ENCODE measurements at places on chromosomes 2 and 18.

DNA sequence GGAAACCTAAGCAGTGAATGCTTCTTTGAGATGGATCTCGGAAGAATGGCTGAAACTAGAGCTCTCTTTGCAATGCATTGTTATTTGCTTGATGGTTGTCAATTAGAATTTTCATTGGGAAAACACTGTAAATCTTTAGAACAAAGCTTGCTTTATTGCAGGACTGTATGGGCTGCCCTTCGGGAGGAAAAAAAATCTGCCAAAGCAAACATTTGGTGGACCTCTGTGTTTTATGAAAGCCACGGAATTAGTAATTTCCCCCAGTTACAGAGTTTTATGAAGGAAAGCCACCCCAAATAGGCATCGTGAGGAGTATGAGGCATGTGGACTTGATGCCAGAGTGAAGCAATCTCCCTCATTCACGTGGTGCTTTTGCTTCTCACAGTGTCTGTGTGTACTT is 33.5 kb downstream of the RHBDD1 start:
- DNase-seq: no peak

GRCh38 chr18:79560042-79560860 is 119.4 kb upstream of the CTDP1 start:
- no peak for DNase-seq

- DNase-seq: no peak
Measured at GRCh38 chr18:53521068-53521467, 703.4 kb downstream of the MBD2 start.

DNA sequence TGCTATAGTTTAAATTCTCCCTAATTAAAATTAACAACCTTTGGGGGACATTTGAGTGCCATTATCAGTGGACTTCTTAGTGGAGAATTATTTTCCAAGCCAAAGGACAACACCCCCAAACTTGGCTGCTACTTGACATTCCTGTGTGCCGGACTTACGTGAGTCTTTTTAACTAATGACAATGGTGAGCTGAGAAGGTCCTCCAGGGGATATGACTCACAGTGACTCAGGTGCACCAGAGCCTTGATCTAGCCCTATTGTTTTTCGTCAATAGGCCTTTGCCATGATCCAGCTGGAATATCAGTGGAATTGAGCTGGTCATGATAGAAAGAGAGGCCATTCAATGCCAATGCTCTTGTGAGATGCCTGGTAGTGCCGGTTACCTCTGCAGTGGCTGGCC is 118.1 kb upstream of the CXCR4 start:
- no peak for DNase-seq

DNA sequence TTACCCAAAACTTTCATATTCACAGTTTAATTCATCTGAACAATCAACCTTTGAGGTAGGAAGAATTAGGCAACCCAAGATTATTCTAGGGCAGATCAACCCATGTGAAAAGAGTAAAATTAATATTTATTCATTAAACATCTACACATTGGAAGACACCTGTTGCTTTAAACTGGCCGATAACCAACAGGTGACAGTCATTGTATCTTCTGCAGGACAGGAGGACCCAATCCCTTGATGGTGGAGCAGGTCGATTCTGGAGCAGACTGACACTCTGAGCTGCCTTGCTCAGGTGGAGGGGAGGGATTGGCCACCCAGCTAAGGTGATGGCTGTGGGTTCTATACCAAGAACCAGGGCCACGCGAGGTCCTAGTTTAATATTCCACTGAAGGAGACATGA is 230.3 kb downstream of the OSR1 start:
- DNase-seq: no peak

GRCh38 chr18:79483971-79484491 is 88.3 kb downstream of the NFATC1 start:
- DNase-seq: no peak

DNA sequence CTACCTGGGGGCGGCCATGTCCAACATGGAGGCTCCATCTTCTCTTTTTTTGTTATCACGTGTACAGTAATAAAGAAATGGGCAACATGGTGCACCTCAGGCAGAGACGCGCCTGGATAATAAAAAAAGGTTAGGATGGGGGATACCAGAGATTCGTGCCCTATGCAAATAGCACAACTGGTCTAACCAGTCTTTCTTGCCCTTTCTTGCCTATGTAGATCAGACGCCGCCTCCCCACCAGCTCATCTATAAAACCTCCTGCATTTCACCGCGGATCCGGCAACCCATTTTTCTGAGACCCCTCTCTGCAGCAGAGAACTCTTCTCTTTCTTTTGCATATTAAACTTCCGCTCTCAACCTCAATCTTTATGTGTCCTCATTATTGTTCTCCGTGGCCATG is 68.7 kb downstream of the MYL12B start:
- DNase-seq: no peak

GRCh38 chr2:39094717-39095363 is 26.0 kb downstream of the SOS1 start:
- DNase-seq: no peak

DNA sequence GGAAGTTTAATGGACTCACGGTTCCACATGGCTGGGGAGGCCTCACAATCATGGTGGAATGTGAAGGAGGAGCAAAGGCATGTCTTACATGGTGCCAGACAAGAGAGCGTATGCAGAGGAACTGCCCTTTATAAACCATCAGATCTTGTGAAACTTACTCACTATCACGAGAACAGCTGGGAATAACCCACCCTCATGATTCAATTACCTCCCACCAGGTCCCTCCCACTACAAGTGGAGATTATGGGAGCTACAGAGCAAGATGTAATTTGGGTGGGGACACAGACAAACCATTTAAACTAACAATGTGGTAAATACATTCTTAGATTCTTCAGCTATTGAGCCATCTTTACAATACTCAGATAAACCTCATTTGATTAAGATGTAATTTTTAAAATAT is 176.1 kb downstream of the SH3BP4 start:
- DNase-seq: no peak

DNA sequence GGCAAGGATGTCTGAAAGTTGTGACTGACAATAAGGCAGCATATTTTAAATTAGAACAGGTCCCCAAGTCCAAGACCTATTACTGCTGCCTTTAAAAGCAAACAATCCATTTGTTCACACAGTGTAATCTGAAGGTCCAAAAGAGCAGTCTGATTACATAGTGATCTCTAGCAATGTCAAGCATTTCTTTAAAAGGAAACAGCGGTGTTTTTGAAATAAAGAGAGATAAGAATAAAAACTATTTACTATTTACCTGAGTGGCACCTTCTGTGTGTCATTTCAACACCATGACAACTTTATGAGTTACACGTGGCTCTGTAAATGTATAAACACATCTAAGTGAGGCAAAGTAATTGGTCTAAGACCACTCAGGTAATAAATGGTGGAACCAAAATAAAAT is 1009.9 kb upstream of the CNTNAP5 start:
- no peak for DNase-seq

- DNase-seq: no peak
Measured at GRCh38 chr2:152445375-152445774, 110.4 kb downstream of the FMNL2 start.

DNA sequence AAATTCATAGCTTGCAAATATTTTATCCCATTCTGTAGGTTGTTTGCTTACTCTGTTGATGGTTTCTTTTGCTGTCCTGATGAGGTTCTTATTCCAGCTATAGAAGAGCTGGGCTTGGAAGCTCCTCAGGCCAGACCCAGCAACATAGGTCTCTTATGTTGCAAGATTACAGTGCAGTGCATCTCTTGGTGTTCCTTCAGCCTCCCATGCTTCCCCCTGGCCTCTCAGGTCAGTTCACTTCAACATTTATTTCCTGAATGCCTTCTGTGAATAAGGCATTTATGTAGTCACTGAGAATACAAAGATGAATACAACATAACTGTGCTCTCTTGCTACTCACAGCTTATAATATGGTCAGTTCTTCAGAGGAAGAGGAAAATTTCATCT is 179.0 kb upstream of the SLC39A10 start:
- no peak for DNase-seq

DNA sequence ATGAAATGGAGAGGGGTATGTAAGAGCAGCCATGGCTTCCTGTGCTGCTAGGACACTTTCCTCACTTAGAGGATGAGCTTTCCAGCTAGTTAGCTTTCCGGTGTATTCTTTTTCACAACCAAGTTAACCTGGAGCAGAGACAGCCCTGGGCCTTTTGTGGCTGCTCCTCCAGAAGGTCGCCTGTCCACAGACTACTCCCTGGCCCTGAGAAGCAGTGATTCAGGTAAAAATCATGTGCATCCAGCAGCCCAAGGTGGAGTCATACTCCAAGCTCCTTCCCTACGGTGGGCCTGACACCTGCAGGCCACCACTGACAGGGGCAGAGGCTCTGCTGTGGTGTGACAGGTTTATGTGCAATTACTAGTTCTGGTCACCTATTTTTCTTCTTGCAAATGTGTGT is 187.2 kb downstream of the ANKRD30B start:
- no peak for DNase-seq

- no peak for DNase-seq
Measured at GRCh38 chr18:8319798-8320489, 289.3 kb upstream of the RAB12 start.

DNA sequence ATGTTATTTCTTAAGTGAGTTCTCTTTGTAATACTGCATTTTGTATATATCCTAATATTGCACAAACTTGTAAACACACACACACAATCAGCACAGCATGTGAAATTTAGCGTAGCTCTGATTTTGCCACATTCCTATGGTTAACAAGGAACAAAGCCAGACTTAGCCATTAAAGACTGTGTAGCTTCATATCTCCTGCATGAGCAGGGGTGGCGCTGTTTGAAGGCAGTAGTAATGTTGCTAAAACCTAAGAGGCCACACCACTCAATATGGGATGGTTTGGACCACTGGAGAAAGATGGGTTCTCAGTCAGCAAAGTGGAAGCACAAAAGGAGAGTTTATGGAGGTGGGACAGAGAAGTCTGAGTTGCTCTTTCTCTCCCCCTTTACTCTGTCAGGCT is 61.1 kb upstream of the RND3 start:
- no peak for DNase-seq

DNA sequence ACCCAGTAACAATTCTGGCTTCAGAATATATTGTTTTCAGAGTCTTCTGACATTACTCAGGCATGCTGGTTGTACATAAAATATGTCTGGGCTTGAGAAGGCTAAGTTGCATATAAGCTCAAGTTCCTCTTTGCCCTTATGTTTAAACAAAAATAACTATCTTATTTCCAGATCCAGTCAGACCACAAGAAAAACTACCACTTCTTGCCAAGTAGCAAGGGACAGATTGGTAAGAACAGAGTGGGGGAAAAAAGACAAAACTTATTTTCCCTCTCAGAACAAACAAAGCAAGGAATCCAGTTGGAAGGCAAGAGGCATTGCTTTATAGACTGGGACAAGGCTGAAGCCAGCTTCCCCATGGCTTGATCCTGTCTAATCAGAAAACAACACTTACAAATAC is 1036.7 kb upstream of the CELF4 start:
- no peak for DNase-seq

GRCh38 chr2:230904856-230905447 is 20.1 kb downstream of the GPR55 start:
- DNase-seq: no peak

DNA sequence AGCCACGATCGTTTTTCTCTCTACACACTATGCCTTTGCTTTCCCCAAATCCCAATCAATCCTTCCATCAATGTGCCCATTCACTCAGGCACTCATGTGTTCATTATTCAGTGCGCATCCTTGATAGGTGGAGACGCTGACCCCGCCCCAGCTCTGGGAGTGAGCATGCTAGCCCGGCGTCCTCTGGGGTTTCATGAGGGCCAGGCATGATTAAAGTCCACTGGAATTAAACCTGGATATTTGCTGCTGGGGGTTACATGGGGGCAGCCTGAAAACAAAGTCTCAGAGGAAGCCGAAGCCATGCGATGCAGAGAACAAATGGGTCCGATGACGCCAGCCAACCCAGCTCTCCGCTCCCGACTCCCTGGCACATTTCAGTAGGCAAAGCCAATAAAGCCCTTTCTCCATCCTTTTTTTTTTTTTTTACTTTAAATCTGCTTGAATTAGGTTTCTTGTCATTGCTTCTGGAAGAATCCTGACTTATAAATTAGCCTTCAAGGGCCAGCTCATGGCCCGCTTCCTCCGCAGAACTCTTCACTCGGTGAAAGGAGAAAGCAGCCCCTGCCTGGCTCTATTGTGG is 316.4 kb upstream of the ID2 start:
- DNase-seq: no peak

DNA sequence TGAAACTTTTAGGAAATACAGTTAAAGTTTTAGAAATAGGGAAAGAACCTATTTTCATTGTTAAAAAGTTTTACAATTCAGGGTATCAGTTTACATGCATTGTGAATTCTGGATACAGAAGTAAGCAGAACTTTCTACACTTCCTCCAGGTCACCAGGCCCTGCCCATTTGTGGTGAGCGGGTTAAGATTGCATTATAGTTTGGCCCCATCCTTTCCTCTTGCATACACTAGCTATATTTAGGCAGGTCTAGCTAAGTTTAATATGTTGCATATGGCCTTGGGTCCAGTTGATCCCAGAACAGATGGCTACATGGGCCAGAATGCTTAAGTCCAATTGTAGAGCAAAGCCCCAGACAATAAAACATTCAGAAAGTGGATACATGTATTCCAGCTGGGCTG is 4.8 kb downstream of the VWA3B start:
- no peak for DNase-seq

DNA sequence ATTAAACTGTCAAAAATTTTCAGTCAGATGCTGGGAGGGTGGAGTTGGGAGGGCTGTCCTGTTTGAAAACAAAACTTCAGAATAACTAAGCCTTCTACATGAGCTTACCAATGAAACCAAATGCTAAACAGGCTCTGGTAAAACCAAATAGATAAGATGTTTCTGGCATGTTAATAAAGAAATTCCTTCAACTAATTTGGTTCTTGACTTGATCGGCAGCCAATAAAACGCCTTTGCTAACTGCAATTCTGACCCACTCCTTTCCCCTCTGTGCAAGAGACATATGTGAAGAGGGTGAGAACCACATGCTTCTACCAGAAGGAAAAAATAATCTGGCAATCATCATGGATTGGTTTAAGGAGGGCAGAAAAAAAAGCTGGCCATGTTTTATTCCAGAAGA is 20.9 kb downstream of the MAP4K3 start:
- no peak for DNase-seq

- peak; percentile 59 for DNase-seq
Measured at GRCh38 chr2:43194121-43194869, 32.1 kb downstream of the ZFP36L2 start.

DNA sequence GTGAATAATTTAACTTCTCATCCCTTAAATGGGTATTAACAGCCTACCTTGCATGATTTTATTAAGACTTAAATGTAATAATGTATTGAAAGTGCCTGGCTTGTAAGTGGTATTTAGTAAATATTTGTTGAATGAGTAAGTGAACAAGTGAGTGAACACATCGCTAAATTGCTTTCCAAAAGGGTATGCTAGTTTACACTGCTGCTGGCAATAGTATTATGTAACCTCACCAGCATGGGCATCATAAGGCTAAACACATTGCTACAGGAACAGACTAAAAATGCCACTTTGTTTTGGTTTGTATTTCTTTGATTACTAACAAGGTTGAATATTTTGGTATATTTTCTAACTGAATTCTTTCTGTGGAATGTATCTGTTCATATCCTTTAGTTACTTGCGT is 9.8 kb downstream of the WDR43 start:
- no peak for DNase-seq

- DNase-seq: no peak
Measured at GRCh38 chr2:43102366-43103092, 123.9 kb downstream of the ZFP36L2 start.

GRCh38 chr18:14978962-14979535 is 231.1 kb downstream of the ANKRD30B start:
- DNase-seq: no peak

GRCh38 chr2:20221555-20221973 is 3.4 kb downstream of the SDC1 start:
- DNase-seq: no peak

All from progenitor cell of endocrine pancreas (in vitro differentiated cells).